ENCODE measurements at places on chromosomes 2 and 18.

- no peak for DNase-seq
Observed at GRCh38 chr18:42536442-42536841, 579.0 kb downstream of the RIT2 start.

- DNase-seq: no peak
Observed at GRCh38 chr18:50715919-50716318, 103.9 kb downstream of the MRO start.

GRCh38 chr2:6580982-6581381 is 284.7 kb downstream of the CMPK2 start:
- no peak for DNase-seq

GRCh38 chr2:73210019-73210418 is 4.0 kb upstream of the SMYD5 start:
- DNase-seq: no peak

DNA sequence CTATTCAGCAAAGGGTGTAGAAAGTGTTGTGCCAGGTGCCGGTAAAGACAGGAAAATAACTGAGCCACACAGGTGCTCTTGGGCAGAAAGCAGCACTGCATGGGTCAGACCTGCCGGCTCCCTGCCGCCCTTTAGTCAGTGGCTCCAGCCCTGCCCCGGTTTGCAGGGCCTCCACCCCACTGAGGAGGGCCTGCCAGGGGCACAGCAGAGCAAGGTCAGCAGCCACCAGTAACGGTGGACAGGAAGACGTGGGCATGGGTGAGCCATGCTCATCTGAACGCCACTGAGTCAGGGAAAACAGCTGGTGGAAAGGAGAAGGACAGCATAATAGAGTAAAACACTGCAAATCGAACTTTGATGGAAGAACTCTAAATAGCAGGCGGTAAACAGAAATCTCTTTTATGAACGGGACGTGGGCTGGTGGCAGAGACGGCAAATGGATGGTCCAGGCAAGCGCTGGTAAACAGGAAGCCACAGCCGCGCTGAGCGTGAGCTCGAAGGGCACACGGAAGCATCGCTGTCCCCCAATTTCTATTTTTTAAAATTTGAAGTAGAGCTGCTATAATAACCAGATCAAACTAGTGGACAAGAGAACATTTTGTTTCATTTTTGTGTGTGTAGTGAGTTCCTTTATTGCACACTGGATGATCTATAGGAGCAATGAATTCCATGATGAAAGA is 141.8 kb upstream of the ALKAL2 start:
- peak; percentile 56 for DNase-seq

DNA sequence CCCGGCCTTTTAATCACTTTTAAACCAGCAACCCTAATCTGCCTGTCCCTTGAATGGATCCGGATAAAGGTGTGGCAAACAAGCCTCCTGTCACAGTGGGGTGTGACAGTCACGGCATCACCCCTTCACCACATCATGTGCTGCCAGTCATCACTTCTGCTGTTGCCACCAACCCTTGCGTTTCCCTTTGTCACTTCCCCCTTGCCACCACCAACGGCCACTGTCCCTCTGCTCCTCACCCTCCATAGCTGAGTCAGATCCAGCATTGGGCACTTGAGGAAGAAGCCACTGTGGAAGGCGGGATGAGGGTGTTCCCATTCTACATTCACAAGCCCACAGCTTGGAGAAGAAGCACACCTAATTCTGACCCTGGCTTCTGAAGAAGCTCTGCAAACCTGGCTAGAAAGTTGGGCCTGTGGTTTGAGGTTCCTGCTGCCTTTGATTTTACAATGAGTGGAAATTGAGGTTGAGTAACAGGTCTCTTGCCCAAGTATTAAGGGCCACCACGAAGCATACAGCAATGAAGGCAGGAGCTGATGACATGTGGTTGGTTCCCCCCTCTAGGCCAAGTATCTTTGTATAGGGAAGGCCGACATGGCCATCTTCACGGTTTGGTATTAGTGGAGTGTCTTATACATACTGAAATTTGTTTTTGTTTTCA is 22.9 kb upstream of the DARS1 start:
- no peak for DNase-seq

GRCh38 chr18:22412176-22412911 is 5.4 kb downstream of the CTAGE1 start:
- no peak for DNase-seq

GRCh38 chr2:206989311-206989710 is 50.0 kb downstream of the CPO start:
- no peak for DNase-seq

- no peak for DNase-seq
Observed at GRCh38 chr2:63789338-63790020, 52.2 kb upstream of the UGP2 start.

DNA sequence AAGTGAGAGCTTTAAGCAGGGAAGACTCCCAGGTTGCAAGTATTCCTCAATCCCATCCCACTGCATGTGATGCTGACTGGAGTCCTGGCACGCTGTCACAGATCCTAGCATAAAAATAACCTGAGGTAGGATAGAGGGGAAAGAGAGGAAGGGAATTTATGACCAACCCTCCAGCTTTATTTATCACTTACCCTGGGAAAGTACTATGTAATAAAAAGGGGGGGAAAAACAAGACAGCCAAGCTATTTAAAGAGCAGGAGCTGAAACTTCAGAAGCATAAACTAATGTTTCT is 122.2 kb downstream of the SLC8A1 start:
- no peak for DNase-seq

- no peak for DNase-seq
Observed at GRCh38 chr2:70553334-70553583, 367 bp downstream of the TGFA start.

DNA sequence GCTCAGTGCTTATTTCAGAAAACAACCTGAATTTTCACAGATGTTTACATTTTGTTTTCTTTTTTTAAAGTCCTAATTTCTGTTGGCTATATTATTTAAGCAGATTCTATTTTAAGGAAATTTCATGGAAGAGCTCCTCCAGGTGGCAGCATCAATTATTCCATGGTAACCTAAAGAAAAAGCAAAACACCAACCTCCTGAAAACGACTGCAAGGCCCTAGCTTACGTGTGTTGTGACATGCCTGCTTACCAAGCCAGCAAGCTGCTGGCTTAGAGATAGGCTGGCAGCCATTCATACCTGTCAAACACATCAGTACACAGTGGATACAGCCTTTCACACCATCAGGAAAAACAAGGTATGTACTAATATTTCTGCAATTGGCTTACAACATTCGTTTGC is 64.9 kb downstream of the LPIN2 start:
- DNase-seq: no peak

DNA sequence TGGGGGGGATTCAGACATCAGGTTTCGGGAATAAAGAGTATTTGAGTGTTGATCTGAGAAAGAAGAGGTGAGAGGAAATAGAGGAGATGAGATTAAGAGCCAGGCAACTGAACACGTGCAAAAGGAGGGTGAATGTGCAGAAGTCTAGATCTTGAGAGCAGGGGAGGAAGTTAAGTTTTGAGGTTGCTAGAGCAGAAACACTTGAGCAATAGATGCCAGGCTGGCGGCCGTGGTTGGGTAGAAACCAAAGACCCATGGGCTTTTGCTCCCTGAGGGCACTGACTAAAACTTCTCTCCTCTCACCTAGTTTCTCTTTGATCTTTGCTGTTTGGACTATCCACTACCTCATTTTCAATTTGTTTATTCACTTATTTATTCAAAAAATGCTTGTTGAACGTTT is 116.0 kb downstream of the CDC42EP3 start:
- DNase-seq: no peak

DNA sequence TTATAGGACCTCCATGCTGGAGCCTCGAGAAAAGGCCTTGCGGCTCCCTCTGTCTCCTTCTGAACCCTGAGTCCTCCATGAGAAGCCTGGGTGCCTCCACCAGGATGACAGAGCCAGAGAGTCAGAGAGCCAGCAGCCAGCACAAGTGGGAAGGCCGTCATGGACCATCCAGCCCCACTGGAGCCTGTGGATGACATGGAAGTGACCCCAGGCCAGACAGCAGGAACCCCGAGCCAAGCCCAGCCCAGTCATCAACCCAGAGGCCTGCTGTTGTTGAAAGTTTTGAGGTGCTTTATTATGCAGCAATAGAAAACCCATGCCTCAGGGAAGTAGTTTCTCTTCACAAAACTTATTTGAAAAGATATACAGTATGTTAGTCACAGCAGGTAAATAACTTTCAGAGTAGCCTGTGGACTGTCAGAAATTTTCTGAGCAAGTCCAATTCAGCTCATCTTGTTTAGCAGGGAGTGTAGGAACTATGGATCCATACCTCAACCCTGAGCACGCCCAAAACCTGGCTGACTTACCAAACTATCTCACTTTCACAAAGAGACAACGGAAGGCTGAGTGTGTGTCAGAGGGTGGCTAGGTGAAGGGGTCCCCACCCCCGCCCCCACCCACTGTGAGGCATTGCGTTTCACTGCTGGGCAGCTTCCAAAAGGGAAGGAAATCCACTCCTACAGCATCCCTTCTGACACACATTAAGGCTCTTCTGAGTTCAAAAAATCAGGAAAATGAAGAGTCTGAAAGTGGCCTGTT is 79.9 kb upstream of the NDUFV2 start:
- DNase-seq: no peak

DNA sequence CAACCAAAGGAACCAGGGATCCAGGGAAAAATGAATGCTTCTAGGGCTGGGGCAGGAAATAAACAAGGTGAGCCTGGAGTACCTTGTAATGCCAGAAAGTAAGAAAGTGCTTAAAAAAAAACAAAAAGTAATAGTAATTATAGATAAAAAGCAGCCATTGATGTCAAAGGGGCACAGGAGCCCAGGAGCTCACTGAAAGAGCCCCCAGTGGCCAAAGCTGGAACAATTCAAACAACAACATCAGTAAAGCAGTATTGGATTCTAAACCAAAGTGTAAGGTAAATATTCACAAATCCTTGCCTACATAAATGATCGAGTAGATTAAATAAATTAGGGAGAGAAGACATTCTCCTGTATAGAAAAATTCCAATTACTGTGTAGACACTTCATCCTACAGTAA is 114.3 kb upstream of the ARL4C start:
- DNase-seq: no peak

- no peak for DNase-seq
Observed at GRCh38 chr2:25905126-25905525, 26.8 kb upstream of the ASXL2 start.

- no peak for DNase-seq
Observed at GRCh38 chr2:37090019-37090477, 5.7 kb downstream of the GPATCH11 start.

DNA sequence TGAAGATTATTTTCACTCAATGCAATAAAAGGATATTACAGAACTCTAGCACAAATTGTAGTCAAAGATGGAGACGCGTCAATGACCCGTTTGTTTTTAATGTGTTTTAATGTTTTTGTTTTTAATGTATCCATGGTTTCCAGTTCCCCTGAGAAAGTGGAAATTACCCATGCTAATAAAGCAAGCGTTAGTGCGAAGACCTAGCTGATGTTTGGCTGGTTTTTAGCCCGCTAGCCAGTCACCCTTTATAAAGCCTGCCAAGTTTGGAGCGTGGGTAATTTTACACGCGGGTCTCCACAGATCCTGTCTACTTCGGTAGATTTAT is 430 bp upstream of the CHMP1B start:
- no peak for DNase-seq

GRCh38 chr2:236629961-236630872 is 60.6 kb downstream of the ACKR3 start:
- peak; percentile 42 for DNase-seq

- DNase-seq: no peak
Observed at GRCh38 chr18:38019292-38019691, 453.7 kb upstream of the CELF4 start.

- DNase-seq: no peak
Observed at GRCh38 chr2:143691121-143691520, 561.9 kb downstream of the ARHGAP15 start.

DNA sequence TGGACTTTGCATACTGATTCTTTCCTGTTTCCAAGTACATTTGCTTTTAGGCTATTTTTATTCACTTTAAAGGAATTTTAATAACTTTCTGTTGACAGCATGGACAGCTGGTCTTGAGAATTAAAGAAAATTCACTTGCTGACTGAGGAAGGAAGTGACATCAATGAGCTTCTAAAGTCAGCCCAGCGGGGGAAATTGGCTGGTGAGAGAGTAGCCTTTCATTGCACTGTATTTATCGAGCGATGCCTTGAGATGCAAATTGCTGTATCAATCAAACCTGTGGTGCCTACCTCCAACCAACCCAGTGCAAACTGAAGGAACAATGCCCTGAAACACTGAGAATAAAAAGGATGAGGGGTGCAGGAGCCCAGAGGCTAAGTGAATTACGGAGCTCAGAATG is 91.4 kb upstream of the AQP4 start:
- no peak for DNase-seq

DNA sequence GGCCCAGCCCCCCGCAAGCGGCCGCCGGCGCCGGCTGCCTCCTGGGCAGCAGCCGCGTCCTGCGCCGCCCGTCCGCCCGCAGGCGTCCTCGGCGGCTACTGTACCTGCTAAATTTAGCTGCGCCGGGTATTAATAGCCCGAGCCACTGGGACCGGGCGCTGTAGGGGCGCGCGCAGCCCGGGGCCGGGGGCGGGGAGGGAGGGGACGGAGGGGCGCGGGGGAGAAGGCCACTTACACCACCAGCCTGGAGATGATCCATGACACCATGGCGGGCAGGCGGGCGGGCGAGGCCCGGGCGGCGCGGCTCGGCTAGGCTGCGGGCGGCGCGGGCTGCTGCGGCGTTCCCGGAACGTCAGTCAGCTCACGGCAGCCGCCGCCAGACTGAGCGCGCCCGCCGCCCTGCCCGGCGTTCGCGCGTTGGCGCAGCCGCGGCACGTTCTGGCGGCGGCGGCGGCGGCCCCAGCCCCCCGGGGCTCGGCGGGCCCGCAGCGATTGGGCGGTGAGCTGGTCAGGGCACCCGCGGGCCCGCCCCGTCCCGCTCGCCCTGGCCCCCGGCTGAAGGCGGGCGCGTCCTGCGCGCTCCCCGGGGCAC is at the start of gene REEP1:
Gene REEP1, minus strand, starts transcription at position 383 of the 592 bp plus-strand sequence. Its CDS starts 116 bp downstream, at position 267.
- DNase-seq: no peak

GRCh38 chr2:219272995-219273394 is 6.2 kb upstream of the DNAJB2 start:
- no peak for DNase-seq

DNA sequence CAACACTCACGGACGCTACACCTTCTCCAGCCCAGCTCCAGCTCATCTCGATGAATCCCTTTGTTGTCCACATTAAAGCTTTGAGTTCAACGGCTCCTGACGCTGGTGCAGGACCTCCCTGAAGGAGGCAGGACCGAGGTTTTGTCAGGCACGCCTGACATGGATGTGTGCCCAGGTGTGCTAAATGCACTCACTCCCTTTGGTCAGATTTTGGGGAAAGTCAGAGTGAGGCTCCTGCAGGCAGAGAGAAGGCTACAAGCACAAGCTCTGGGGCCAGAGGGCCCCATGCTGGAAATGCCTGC is 78.6 kb downstream of the NDUFA10 start:
- no peak for DNase-seq
